ENCODE measurements at places on chromosomes 3 and 15.
A peak's percentile ranks its signal among the peaks of the same experiment; 100 is the strongest.

DNA sequence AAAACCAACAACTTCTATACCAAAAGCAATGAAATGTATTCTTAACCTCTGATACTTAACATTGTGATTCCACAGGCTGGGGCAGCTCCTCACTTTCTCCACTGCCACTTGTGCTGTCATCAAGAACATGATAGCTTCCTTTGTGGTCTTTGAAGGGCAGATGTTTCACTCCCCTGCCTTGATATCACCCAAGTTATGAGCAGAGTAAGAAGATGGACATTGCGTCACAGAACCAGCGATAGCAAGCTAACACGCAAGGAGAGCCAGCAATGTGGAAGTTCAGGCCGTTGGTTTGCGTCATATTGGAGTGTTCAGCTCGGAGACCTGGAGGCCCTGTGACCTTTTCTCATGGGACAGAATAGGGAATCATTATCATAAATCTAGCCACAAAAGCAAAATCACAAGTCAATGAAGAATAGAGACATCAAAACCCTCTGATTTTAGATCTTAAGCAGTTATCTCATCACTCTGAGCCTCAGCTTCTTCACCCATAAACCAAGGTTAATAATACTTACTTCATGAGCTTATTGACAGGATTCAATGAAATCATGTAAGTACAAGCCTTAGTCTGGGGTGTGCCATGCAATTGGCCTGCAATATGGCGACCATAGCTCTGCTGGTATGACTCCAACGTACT, 183.8 kb upstream of the THBS1 start:
- H3K36me3 ChIP-seq, result no peaks in the 10 kb centered on the region
- H3K4me3 ChIP-seq, result no peak overlapping the region
- no peak overlapping the region for H3K27ac ChIP-seq
- DNase-seq, result no peak
- no peaks in the 10 kb centered on the region for H3K27me3 ChIP-seq

- H3K4me3 ChIP-seq, result no peak overlapping the region
- no peaks in the 10 kb centered on the region for H3K36me3 ChIP-seq
- no peaks in the 10 kb centered on the region for H3K27me3 ChIP-seq
- peak overlapping the region; percentile 91 for H3K27ac ChIP-seq
- DNase-seq, result no peak
Observed at GRCh38 chr3:159761848-159762635, 226.6 kb upstream of the IL12A start.

- no peak for DNase-seq
- peaks cover 34% of the 10 kb centered on the region for H3K36me3 ChIP-seq
- peaks cover 17% of the 10 kb centered on the region for H3K4me1 ChIP-seq
- H3K27ac ChIP-seq, result peak overlapping the region; percentile 99
Observed at GRCh38 chr3:170180079-170180907, 1.2 kb downstream of the PHC3 start.

DNA sequence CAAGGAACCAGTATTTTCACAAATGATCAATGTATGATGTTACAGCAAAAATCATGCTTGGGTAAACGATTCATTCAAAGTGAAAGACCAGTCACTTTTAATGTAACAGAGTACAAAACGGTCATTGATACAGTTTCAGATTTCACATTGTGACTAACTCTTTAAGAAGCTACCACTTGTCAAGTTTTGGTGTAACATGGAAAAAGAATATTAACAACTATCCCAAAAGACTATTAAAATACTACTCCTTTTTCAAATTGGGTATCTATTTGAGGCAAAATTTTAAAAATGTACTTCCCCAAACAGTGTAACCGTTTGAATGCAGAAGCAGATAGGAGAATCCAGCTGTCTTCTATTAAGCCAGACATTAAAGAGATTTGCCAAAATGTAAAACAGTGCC, 31.7 kb downstream of the AKAP13 start:
- no peaks in the 10 kb centered on the region for H3K36me3 ChIP-seq
- H3K4me3 ChIP-seq, result no peak overlapping the region
- peaks cover 44% of the 10 kb centered on the region for H3K4me1 ChIP-seq
- H3K27me3 ChIP-seq, result no peaks in the 10 kb centered on the region
- DNase-seq, result no peak
- H3K27ac ChIP-seq, result no peak overlapping the region

DNA sequence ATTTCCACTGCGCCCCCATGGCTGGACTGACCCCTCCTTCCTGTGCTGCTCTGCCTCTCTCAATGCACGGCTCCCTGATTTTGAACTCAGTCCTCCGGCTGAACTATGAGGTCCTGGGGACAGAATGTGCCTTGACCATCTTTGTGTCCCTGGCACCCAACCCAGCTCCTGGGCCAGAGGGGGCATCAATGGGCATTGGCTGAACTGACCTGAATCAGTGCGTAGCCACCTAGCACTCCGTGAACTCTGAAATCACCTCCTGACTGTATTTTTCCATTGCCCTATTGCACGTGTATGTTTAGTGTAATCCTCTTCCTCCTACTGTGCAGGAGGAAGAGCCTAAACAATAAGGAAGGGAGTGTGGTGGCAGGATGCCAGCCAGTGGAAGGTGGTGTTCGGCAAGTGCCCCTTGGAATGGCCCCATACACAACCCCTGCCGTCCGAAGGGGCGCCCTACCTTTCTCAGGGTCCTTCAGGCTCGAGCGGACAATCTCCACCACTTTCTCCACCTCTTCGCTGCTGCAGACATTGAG, 33.5 kb downstream of the BDH1 start:
- H3K27me3 ChIP-seq, result no peaks in the 10 kb centered on the region
- no peak overlapping the region for H3K27ac ChIP-seq
- H3K4me1 ChIP-seq, result peaks cover 16% of the 10 kb centered on the region
- DNase-seq, result no peak

DNA sequence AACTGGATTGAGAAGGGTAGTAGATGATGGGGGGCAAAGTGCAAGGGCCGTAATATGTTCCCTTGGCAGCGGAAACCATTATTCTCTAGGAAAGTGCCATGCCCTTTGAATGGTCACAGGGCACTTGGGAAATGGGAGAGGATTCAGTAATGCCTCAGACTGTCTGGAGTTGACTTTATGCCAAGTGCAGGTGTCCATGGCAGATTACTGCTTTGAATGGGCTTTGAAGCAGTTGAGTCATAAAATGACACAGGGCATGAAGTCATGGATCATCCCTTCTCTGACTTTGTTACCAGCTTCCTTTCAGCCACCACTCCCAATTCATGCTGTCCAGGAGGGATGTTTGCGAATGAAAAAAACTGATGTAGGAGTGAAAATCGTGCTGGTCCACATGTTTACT, 20.1 kb downstream of the AADACL2 start:
- H3K4me3 ChIP-seq, result no peak overlapping the region
- no peaks in the 10 kb centered on the region for H3K4me1 ChIP-seq
- no peaks in the 10 kb centered on the region for H3K27me3 ChIP-seq
- H3K27ac ChIP-seq, result no peak overlapping the region
- no peak for DNase-seq
- H3K36me3 ChIP-seq, result no peaks in the 10 kb centered on the region
